Muscle of arm (tissue), 14 donors: ENCODE measurements at places on chromosomes 6 and 20.

DNA sequence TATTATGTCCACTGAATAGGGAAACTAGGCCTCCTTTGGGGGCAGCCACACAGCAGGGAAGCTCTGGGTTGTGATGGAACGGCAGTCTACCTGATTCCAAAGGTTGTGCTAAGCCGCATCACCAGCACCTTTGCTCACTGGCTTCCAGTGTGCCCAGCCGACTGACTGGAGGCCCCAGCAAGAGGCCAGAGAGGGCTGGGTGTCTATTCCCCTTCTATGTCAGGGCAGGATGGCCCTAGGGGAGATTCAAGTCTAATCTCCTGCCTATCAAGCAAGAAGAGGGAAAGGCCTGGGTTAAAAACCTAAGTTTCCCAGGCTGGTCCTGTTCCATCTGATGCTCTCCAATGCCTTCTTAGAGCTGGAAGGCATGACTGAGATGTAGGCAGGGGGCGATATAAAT, 53.6 kb downstream of the JPH2 start:
- DNase-seq = no peak

DNA sequence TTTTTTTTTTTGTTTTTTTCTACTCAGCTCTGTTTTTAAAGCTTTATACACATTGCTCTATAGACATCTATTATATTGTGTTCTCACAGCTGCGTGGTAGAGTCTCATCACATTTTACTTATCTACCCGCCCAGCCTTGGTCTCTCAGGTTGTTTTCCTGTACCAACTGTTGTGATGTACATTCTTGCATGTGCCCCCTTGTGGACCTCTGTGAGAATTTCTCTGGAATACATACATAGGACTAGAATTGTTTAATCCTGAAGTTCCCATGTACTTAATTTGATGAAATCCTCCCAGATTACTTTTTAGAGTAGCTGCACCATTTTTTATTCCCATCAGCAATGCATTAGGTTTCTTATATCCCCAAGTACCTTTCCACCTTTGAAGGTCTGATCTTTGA, 40.4 kb upstream of the TINAG start:
- no peak for DNase-seq

DNA sequence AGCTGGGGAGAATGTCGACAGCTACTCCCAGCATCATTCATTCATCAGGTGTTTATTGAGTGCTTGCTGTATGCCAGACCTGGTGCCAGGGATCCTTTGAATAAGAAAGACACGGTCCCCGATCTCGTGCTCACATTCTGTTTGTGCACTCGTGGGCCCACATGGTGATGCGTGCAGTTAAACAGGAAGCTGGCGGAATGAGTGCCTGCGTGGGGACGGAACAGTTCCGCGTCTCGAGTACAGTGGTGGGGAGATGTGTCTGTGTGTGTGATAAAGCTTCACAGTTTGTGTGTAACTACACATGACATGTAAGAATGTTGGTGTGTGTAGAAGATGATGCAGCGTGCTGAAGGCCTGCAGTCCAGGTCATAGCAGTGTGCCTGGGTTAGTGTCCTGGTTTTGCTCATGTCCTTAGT, 6.5 kb downstream of the RBM38 start:
- DNase-seq = no peak

DNA sequence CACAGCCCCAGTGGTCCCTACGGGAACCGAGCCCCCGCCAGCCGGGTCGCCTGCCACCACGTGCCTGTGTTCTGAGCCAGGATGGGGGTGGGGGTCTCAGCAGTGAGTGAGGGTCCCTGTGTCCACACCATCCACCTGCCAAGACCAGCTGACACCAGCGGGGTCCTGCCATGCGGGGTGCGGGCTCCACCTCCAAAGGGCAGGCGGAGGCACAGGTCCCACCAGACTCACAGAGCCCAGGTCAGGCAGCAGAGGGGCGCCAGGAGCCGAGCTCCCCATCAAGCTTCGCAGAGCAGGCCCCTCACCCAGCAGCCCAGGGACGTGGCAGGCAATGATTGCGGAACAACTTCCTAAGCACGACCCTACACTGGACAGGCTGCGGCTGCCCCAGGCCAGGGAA, 50.5 kb downstream of the KCNQ2 start:
- DNase-seq = no peak
